Activated T-helper 1 cell treated with anti-CD3 and anti-CD28 coated beads, Interleukin-12 subunit alpha, Interleukin-12 subunit beta, Interleukin-2, Interleukin-4 antibody, amounts not matched to agents 30 ng/mL and 10 ng/mL and 1 ng/mL, durations not matched to agents 14 hours and 24 hours and 36 hours (primary cell): ENCODE measurements at places on chromosomes 1 and 21.

DNA sequence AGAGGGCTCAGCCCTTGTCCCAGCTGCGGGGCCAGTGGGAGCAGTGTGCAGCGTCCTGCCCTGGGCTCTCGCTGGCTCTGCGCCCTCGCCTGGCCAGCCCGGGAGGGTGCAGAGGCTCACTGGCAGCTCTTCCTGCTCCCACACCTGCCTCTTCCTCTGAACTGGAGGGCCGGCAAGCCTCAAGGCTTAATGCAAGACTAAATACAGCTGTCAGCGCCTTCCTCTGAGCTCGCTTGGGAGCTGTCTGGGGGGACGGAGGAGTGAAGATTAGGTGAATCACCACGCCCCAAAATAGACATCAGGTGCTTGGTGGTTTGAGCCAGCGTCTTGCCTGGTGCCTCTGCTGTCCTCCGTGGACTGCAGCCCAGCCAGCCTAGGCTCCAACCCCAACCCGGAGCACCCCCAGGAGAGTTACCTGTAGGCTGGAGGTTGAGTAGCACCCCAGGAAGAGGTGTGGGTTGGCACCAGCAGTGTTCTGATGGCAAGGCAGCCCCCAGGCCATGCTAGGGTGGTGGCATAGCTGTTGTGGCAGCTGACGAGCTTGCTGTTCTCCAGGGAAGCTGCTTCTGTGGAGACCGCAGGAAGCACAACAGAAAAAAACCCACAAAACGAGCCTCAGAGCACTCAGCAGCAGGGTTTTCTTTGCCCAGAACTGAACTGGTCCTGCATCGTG lies 36.9 kb downstream of the UMODL1 start:
- peak; percentile 50 for DNase-seq

GRCh38 chr1:54379555-54380289 lies 26.5 kb downstream of the SSBP3 start:
- no peak for DNase-seq

DNA sequence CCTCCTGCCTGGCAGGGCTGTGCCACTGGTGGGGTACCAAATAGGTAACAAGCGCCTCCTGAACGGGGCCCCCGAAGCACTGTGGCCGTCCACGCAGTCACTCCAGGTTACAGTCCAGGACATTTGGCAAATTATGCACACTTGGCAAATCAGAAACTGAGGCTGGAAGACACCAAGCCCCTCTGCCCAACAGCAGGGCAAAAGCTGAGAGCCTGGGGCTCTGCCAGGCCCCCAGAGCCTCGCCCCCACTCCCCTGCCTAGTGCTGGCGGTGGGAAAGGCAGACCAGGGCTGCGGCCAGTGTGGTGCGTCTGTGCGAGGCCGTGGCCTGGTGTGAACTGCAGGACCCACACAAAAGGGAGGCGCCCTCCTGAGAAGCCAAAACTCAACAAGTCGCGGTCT lies 9.4 kb downstream of the PANK4 start:
- no peak for DNase-seq

GRCh38 chr21:33797565-33797964 lies 118.0 kb downstream of the ATP5PO start:
- no peak for DNase-seq

DNA sequence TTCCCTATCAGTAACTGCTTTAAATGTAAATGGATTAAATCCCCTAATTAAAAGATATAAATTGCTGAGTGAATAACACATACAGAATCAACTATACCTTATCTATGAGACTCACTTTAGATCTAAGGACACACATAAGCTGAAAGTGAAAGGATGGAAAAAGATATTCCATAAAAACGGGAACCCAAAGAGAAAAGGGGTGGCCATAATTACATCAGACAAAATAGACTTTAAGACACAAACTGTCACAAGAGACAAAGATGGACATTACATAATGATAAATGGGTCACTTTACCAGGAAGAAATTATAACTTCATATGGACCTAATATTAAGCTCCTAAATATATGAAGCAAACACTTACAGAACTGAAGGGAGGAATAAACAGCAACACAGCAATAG lies 59.2 kb downstream of the SLC25A24 start:
- DNase-seq, result no peak

GRCh38 chr1:110200666-110201065 lies 9.4 kb upstream of the KCNC4 start:
- DNase-seq, result no peak

GRCh38 chr1:160206036-160206389 lies 829 bp downstream of the PEA15 start:
- no peak for DNase-seq

DNA sequence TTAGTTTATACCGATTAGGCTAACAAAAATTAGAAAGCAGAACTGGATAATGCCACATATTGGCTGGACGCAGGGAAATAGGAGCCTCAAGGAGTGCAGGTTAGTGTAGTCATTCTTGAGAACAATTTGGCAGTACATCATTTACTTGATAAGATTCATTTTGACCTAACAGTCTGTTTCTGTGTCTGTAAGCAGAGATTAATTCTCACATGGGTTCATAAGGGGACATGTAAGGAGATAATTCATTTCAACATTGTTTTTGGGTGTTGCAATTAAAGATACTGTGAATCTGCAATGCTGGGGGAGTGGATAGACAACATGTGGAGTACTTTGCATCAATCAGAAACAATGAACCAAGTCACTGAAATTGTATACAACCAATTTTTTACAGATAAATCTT lies 32.0 kb downstream of the AGO3 start:
- DNase-seq, result no peak

DNA sequence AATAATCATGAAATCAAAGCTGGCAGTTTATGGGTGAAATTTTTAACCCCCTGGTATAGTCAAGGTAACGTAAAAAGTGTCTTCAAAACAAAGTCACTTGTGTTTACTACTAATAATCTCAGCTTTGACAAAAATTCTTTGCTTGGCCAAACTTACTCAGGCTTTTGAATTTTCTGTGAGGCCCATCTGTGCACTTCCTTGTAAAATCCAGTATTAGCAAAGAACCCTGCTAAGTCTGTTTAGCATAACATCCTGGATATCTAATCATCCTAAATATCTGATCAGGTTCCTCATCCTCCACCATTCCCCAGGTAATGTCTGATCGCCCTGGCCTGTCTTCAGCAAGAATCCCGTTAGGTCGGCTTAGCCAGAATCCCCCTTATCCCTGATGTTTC lies 3.0 kb downstream of the LYST start:
- no peak for DNase-seq

GRCh38 chr21:25513810-25514209 lies 93.5 kb downstream of the MRPL39 start:
- no peak for DNase-seq
